ENCODE measurements at places on chromosomes 13 and 19.
A peak's percentile ranks its signal among the peaks of the same experiment; 100 is the strongest.

DNA sequence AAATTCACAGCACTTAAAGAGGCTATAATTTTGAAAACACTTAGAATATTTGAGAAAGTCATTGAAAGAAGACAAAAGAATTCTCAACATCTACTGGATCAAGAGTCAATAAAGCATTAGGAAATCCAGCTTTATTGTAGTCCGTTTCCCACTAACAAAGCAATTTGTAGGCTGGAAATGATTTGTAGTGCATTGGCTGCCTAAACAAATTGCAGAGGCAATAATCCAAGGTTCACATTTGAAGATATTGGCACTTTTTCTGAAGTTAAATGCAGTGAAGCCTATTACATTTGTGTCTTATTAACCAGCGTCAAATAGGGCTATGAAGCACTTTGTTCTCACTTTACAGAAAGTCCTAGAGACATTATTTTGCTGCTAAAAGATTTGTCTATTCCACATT is 848.1 kb upstream of the SLITRK1 start:
- DNase-seq: no peak

- peak; percentile 64 for DNase-seq
These were observed at the start of gene CRYL1 for GRCh38 chr13:20525601-20526544. TSS of gene CRYL1 (minus strand) at chr13:20525857. CDS start at chr13:20525794, 63 bp downstream.

GRCh38 chr19:5037936-5038335 is 69.0 kb downstream of the KDM4B start:
- no peak for DNase-seq

DNA sequence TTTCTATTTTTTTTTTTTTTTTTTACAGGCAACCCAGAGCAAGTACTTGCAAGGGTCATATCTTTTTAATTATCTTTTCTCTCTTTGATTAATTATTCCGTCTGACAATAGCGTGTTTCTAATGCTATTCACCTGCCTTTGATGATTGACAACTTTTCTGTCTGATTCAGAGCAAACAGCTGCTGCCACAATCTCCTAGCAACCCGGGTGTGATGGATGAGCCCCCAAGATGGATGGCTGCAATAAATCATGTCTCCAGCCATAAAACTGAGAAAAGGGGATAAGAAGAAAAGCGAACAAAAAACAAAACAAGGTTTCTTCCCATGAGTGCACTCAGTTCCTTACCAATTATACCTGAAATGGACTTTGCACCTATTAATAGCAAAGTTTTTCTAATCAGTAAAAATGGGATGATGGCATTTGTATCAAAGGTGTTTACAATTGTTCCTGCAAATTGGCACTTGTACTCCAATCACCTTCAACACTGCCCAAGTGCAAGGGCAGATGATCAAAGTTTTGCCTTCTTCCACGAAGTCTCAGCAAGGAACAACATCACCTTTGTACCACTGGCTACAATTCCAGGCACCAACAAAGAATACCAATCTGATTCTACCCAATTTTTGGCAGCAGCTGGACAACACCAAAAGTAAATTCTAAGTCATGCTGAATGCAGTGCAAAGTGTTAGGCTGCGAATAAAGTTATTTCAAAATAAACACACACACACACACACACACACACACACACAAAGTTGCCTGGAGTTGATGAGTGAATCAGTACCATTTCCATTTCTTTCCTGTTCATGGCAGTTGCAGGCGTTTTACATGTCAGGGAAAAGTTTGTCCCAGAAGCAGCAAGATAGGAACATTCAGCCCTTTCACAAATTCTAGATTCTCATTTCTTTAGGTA is 12.0 kb downstream of the TSHZ3 start:
- DNase-seq: no peak

DNA sequence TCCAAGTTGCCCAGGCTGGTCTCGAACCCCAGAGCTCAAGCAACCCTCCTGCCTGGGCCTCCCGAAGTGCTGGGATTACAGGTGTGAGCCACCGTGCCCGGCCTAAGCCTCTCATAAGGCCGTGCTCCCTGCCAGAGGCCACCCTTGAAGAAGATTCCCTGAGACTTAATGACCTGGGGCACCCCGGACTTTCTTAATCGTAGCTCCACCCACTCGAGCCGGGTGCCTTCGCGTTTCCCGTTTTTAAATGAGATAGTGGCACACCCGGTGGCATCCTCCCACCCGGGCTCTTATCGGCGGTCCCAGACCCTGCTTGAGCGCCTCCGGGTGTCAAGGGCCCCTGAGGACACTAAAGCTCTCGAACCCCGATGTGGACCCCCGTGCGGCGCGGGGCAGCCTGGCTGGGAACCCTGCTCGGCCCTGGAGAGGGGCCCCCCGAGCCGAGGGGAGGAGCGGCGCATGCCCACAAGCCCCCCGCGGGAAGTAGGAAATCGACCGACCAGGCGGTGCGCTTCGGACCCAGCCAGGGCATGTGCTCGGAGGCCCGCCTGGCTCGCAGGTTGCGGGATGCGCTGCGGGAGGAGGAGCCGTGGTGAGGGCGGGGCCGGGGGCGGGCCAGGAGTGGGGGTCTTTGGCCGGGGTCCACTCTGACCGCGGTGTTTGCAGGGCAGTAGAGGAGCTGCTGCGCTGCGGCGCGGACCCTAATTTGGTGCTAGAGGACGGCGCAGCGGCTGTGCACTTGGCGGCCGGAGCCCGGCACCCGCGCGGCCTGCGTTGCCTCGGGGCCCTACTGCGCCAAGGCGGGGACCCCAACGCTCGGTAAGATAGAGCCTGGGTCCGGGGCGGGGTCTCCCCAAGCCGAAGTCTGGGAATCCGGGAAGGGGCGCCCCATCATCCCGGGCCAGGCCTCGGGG is at the start of gene ANKLE1:
Gene ANKLE1, plus strand, starts transcription at position 511 of the 914 bp plus-strand sequence. Its CDS starts 20 bp downstream, at position 531.
- peak; percentile 98 for DNase-seq

GRCh38 chr13:25574437-25575411 is 202.9 kb downstream of the ATP8A2 start:
- peak; percentile 39 for DNase-seq

DNA sequence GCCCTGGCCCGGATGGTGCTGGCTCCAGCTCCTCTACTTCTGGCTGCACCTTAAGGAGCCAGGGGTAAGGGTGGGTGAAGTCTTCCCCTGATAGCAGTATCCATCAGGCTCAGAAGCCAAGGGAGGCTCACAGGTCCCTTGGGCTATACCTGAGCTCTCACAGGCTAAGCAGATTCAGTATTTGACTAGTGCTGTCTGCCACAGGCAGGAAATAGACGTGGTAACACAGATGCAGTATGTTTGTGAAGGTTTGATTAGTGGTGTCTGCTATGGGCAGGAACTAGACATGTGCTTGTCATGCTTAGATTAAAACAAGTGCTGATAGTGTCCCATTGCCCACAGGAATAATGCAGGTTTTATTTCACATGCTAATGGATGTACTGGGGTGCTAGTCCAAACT is 4.0 kb downstream of the SYT5 start:
- no peak for DNase-seq

GRCh38 chr19:31902821-31903220 is 442.6 kb upstream of the ZNF507 start:
- DNase-seq: no peak

GRCh38 chr13:83722443-83722842 is 159.8 kb downstream of the SLITRK1 start:
- DNase-seq: no peak

GRCh38 chr13:30766231-30766630 is 30.9 kb downstream of the ALOX5AP start:
- no peak for DNase-seq

DNA sequence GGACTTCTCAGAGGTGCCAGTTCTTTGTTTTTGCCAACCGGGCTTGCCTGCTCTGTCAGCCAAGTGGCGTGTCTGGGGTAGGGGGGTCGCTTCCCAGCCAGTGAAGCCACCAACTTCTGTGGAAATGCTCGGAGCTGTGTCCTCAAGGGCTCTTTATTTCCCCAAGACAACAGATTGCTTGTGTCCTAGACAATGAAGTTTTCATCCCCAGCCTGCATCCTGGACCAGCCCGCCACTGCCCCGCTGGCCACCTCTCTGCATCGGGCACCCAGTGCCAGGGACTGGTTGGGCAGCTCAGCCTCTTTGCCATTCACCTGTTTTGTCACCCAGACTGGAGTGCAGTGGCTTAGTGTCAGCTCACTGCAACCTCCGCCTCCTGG is 3.7 kb downstream of the RAB11B start:
- no peak for DNase-seq

- peak; percentile 68 for DNase-seq
These were observed 27.5 kb upstream of the KATNAL1 start for GRCh38 chr13:30334663-30335386.

DNA sequence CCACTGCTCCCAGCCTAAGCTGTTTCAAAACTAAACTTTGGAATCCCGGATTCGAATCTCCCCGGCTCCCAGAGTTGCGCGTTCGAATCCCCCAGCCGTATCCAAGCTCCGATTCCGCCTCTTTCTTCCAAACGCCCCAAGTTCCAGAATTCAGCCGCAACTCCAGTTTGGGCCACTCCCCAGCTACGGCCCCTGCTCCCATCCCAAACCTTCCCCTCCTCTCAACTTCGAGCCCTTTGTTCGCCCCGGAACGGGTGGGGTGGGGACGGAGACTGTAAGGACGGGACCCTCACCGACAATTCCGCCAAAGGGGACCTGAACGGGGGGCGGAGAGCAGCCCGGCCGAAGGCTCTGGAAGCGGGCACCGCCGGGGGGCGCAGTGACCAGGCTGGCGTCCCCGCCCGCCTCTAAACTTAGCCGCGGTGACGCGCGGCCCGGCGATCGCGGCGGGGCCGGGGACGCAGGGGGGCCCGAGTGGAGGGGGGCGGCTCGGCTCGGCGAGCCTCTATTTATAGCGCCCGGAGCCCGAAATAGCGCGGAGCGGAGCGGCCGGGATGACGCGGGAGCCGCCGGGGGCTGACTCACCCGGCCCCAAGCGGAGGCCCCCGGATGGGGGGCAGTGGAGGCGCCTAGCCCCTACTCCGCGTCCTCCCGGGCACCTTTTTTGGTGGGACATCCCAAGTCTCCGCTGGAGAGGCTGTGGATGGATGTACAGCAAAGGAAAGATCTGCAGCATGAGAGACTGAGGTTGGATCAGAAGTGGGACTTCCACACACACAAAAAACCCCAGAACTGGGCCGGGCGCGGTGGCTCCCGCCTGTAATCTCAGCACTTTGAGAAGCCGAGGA is 4.9 kb upstream of the ERCC1 start:
- no peak for DNase-seq

DNA sequence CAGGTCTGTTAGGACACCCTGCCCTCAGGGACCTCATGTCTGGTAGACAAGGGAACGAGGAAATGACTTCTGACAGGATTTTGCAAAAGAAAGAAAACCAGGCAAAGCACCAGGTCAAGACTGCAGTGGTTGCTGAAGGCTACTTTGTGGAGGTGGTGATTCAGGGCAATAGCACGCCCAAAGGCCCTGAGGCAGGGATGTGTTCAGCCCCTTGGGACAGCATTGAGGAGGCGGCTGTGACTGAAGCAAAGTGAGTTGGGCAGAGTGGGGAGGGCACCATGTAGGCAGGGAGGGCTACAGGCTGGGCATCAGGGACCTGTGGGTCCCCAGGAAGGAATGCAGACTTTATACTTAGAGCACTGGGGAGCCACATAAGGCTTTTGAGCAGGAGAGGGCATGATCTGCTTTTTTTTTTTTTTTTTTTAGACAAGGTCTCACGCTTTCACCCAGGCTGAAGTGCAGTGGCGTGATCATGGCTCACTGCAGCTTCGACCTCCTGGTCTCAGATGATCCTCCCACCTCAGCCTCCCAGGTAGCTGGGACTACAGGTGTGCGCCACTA is 10.8 kb upstream of the HOMER3 start:
- DNase-seq: no peak

GRCh38 chr19:14517446-14517839 is 754 bp downstream of the DNAJB1 start:
- no peak for DNase-seq

GRCh38 chr19:50896591-50897190 is 14.5 kb downstream of the KLK4 start:
- no peak for DNase-seq

- DNase-seq: no peak
These were observed 9.5 kb downstream of the CYP4F22 start for GRCh38 chr19:15517778-15518177.

GRCh38 chr13:85772367-85772766 is 26.9 kb downstream of the SLITRK6 start:
- DNase-seq: no peak

DNA sequence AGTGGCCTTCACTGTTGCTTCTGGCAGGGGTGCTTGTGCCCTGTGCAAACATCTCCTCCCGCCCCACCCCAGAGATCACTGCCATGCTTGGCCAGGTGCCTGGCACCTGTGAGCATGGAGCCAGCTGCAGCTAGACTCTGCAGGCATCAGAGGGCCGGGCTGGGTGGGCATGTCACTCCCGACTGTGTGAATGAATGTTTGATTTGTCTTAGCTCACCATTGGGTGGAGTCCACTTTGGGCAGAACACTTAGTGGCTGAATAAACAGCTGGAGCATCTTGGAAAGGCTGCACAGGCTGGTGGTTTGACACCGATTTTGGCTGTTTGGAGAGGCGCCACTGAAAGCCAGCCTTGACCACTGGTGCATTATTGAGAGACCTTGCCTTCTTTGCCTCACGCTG is 267.3 kb downstream of the DLEU7 start:
- no peak for DNase-seq

DNA sequence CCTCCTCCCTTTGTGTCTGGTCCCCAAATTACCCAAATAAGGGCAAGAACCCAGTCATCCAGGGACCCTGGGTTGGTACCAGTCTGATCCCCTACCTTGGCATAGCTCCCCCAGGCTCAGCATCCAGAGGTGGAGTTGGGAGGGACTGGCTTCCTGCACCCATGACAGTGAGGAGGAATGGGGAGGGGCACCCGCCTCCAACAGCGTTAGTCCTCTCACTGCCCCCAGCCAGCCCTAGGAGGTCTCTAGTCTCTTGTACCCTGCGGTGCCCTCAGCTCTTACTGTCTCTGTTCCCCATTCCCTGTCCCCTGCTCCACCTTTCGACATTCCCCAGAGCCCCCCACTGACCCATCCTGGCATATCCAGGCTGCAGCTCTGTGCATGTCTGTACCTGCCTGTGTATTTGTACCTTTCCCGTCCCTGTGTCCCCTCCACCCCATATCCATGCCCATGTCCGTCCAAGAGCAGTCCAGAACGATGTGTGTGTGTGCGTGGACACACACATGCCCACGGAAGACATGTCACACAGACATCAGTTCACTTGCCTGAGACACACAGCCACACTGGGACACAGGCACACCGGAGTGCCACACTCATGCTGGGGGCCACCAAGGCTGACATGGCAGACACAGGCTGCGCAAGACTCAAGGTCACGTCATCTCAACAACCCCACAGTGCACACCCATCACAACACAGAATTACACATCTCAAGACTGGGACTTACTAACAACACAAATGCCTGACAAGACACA is 17.8 kb downstream of the ERFL start:
- no peak for DNase-seq

DNA sequence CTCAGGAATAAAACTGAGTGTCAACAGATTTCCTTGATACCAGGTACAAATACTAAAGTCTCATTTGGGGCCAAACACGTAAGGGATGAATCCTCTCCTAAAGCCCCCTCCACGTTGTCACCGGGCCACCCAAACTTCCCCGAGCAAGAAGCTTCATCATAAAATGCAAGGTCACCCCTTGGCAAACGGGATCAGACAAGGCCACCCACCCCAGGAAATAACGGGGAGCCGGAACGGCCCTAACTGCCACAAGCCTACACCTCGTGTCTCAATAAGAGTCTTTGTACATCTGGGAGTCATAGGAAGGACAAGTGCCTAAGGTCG is 717 bp downstream of the EEF2 start:
- no peak for DNase-seq

- no peak for DNase-seq
These were observed 10.1 kb downstream of the FOSB start for GRCh38 chr19:45477713-45478453.

- no peak for DNase-seq
These were observed 10.7 kb downstream of the MZT1 start for GRCh38 chr13:72716776-72717175.

- DNase-seq: peak; percentile 34
These were observed 616 bp downstream of the HNRNPUL1 start for GRCh38 chr19:41264581-41265394.

Measured in hematopoietic multipotent progenitor cell treated with erythropoietin and hydrocortisone succinate and interleukin-3 and kit ligand, for 15 days (in vitro differentiated cells).